ENCODE measurements at places on chromosomes 3 and 15. TPM values are rescaled to one million over a fixed set of nuclear protein-coding genes. Genes with fewer than 3 reads are reported as not detected.

GOLGA6A gene
- not detected for total RNA-seq

KNSTRN gene
- 50.0 TPM for total RNA-seq

IGDCC3 gene
- total RNA-seq = 0.19 TPM

TIPIN gene
- total RNA-seq = 28.1 TPM

ZBBX gene
- total RNA-seq = not detected

HRG gene
- total RNA-seq = not detected

CLDN16 gene
- 0.34 TPM for total RNA-seq

SLC12A8 gene
- 0.89 TPM for total RNA-seq

ADAMTS17 gene
- total RNA-seq = 0.18 TPM

SHQ1 gene
- total RNA-seq = 16.2 TPM

CHRM5 gene
- total RNA-seq = not detected

MOBP gene
- not detected for total RNA-seq

AMOTL2 gene
- total RNA-seq = 46.2 TPM

TLR9 gene
- not detected for total RNA-seq

COL8A1 gene
- total RNA-seq = not detected

SERP1 gene
- 102 TPM for total RNA-seq

GPR15 gene
- not detected for total RNA-seq

PTPRG gene
- total RNA-seq = 3.2 TPM

ISLR gene
- total RNA-seq = not detected

ECE2 gene
- total RNA-seq = not detected

UROC1 gene
- not detected for total RNA-seq

NOP10 gene
- 553 TPM for total RNA-seq

PLCH1 gene
- total RNA-seq = 0.94 TPM

PLA2G4D gene
- total RNA-seq = not detected

UMPS gene
- 60.8 TPM for total RNA-seq
